ENCODE measurements at places on chromosomes 13 and 19.

DNA sequence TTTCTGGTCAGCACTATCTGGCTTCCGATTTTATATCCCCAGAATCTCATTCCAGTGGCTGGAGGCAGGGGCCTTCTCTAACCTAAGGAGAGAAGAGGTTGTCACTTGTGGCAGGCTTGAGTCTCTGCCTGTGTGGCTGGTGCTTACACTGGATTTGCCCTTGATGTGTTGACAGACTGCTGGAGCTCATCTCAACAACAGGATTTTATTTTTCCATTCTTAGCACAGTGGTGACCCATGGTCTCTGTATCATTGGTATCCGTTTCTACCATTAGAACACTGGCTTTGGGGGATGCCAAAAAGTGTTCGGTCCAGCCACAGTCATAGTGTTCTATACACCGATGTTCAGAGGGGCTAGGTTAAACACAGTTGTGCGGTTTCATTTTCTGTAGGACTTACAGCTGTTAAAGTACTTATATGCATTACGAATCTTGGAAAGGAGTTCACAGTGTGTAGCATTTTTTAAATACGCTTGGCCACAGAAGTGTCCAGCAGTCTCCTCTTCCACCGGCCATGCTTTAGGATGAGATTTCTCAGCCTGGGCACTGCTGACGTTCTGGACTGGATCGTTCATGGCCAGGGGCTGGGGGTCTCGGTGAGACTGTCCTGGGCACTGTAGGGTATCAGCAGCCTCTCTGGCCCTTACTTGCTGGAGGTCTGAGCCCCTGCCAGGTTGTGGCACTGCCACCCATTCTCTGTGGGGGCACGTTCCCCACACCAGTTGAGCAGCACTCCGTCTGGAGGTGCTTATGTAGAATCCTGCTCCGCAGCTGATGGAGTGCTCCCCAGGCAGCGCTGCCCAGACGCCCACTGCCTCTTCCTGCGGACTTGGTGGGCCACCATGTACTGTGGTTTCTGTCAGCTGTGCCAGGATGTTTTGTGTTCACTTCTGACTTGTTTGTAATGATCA lies 41.4 kb upstream of the TEX29 start:
- DNase-seq = no peak

- peak; percentile 35 for DNase-seq
Observed at GRCh38 chr13:94329277-94329676, 150.2 kb downstream of the DCT start.

DNA sequence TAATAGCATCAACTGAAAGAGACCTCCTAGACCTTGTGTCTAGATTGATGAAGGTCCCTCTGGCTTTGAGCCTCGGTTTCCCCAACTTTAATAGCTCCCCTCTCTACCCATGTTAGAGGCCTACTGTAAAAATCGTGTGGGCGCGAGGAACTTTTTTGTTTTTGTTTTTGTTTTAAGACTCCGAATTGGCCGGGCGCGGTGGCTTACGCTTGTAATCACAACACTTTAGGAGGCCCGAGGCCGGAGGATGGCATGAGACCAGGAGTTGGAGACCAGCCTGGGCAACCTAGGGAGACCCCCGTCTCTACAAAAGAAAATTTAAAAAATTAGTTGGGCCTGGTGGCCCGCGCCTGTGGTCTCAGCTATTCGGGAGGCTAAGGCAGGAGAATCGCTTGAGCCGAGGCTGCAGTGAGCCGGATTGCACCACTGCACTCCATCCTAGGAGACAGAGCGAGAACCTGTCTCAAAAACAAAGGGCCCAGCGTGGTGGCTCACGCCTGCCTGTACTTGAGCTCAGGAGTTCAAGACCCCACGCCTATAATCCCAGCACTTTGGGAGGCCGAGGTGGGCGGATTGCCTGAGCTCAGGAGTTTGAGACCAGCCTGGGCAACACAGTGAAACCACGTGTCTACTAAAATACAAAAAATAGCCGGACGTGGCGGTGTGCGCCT lies 858 bp upstream of the PPP6R1 start:
- DNase-seq = no peak

DNA sequence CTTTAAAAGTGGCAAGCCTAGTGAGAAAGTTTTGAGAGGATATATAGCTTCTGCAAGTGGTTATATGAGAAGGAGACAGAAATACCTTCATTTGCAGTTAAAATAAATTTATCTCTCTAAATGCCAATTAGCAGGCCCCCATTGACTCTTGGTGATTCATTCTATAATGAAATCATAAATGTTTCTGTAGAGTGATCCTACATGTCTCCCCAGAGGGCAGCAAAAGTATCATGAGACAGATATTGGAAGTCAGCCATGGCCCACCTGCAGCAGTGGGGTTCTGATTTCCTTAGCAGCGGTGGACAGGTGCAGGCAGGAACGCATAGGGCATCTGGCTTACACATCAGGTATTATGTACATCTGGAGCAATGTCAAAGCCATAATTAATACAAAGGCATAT lies 385.4 kb upstream of the SLC10A2 start:
- no peak for DNase-seq

DNA sequence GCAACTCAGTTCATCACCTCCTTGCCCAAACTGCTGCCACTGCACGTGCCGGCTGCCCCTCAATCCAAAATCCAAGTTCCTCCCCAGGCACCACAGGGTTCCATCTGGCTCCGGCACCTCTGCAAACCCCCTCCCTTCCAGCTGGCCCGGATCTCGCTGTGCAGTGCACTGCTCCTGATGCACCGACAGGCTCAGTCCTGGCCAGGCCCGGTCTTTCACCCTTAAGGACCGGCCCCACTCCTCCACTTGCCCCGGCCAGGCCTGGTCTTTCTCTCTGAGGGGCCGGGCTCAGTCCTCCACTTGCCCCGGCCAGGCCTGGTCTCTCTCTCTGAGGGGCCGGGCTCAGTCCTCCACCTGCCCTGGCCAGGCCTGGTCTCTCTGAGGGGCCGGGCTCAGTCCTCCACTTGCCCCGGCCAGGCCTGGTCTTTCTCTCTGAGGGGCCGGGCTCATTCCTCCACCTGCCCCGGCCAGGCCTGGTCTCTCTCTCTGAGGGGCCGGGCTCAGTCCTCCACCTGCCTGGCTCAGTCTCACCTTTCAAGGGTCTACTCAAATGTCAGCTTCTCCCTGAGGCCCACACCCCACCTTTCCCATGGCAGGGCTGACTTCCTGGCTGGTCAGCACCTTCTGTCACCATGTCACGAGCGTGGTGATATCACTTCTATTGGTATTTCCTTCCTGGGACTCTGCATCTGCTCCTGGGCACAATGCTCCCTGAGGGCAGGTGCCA lies 6.9 kb downstream of the ZNF787 start:
- DNase-seq = no peak

DNA sequence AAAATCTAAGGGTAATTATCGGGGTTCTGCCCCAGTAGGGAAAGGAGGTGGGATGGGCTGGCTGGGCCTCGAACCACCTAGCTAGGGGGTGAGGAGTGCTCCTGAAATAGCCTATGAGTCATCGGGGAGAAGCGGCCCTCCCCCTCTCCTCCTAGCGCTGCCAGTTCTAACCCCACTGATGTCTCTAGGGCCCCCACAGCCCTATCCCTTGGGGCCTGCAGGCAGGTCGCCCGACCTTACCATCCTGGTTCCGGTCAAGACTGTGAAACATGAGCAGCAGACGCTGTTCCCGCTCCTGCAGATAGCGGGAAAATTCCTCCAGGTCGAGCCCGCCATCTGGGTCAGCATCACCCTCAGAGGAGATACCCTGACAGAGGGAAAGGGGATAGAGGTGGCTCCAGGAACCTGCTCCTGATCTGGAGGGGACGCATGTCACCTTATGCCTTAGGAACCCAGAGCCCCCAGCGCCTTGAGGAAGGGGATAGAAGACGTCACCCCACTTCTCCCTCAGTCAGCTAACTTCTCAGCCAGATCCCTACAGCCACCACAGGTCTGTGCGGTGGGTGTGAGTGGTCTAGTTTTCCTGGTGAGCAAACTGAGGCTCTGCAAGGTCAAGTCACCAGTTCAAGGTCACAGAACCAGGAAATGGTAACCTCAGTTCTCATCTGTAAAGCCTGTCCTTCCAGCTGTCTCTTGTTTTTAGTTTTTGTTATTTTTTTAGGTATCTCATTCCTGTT lies 1.5 kb downstream of the SLC25A23 start:
- no peak for DNase-seq

DNA sequence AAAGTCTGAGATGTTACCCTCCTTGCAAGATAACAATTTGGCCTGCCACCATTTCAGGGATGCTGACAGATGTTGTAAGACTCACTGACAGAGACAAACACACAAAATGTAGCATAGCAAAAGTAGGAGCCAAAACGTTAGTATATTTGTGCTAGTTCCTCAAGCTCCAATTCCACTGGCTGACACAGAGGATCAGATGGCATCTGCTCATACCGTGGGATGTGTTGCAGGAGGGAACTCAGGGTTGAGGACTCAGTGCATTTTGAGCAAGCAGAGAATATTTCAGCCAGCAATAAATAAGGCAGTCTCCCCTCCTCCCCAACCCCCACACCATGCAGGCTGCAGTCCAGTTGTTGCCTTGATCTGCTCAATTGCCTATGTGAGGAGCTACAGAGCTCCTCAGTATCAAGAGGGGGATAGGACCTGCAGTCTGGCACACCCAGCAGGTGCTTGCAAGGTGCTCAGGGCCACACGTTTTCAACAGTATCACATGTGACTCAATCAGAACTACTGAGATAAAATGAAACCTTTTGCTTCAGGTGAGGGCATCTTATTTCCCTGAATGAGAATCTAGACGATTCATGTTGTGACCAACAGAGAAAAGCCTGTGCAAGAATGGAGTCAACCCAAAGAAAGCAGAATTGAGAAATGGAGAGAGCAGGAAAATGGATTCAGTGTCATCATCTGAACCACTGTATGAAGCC lies 23.6 kb upstream of the LRCH1 start:
- DNase-seq = no peak

- no peak for DNase-seq
Observed at GRCh38 chr19:38635483-38636399, 11.7 kb upstream of the ACTN4 start.

- DNase-seq = no peak
Observed at GRCh38 chr13:22120646-22121045, 449.8 kb downstream of the FGF9 start.

DNA sequence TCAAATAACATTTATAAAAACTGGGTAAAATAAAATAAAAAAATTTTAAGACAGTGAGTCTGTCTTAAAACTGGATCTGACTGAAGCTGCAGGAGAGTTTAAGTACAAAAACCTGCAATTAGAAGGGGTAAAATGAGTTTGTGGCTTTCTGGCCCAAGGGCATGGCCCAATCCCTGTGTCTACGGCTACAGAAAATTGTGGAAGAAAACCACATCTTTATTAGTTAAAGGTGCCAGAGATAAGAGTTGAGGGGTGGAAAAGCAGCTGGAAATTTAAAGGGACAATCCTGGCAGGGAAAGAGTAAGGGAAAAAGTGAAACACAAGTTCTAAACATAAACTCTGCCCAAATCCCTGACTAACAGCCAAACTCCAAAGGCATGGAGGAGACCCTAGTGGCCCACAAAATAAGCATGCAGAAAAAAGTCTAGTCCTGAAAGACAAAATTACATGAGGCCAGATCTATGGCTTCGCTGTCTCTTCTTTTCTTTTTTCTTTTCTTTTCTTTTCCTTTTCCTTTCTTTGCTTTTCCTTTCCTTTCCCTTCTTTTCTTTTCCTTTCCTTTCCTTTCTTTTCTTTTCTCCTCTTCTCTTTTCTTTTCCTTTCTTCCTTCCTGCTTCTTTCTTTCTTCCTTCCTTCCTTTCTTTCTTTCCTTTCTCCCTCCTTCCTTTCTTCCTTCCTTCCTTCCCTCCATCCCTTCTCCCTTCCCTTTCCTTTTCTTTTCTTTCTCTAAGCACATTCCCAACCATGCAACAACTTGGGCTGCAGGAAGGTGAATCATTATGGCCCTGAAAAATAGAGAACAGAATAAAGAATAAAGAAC lies 23.5 kb upstream of the DLEU7 start:
- DNase-seq = no peak

GRCh38 chr19:9836021-9836420 lies 903 bp downstream of the PIN1 start:
- DNase-seq = peak; percentile 53

DNA sequence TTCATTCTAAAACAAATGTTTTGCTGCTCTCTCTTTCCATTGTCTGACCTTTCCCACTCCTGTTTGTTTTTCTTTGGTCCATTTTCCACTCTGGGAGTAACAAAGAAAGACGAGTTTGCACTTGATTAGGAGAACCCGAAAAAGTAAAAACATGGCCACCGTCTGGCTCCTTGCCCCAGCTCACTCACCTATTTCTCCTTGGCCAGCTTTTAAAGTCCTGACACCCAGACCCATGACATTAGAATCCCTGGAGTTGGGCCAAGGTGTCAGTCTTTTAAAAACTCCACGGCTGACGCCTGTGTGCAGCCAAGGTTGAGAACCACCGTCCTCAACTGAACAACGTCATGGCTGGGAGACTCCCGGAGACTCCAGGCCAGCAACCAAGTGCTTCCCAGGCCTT lies 63.6 kb upstream of the FLT1 start:
- no peak for DNase-seq

- peak; percentile 67 for DNase-seq
Observed at GRCh38 chr19:35153701-35154524, 622 bp upstream of the FXYD5 start.

DNA sequence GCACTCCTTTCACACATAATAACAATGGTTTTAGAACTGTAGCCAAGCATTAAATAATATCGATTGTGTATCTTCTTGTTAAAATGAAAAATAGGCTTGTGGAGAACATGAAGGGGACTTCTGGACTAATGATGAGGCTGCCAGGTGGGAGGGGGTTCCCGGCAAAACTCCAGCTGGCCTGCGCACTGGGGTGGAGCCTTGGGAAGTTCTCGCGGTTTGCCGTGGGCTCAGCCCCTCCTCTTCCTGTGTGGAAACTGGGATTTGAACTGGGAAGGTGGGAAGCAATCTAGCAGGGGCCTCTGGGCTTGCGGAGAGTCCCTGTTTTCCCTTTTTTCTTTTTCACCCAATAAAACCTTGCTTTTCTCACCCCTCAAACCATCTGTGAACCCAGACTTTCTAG lies 113.7 kb upstream of the SLITRK1 start:
- no peak for DNase-seq

DNA sequence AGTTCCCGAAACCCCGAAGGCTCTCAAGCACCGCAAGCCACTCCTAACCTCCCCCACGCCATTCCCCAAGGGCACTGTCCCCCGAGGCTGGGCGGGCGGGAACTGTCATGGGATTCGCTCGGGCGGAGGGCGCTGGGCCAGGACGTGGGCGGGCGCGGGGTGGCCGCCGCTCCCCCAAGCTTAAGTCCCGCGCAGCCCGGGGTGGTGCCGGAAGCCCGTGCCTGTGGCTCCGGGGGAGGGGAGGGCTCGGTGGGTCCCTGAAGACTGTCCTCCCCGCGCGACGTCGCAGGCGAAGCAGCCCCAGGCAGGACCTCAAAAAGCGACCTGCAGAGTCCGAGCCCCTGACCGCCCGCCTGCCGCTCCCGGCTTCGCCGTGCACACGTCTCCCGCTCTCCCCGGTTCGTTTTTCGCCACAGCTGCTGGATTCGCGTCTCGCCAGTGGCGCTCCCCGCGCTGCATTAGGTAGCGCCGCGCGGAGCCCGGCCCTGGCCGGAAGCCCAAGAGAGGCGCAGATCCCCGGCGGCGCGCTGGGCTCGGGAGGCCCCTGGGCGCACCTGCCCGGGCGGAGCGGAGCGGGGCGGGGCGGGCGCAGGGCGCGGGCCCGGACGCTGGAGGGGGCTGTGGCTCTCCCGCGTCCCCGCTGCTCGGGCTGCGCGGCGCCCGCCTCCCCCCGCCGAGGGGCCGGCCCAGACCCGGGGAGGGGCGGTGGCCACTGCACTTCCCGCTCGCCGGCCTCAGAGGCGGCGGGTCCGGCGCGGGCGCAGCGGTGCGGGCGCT lies at the start of gene FARP1:
FARP1 (plus strand) TSS at position 715 of the 777 bp plus-strand sequence. CDS start 70,149 bp downstream, outside the sequence.
- DNase-seq = peak; percentile 63

Measured in OCI-M1 (cell line).